ENCODE measurements at places on chromosomes 3 and 15.

DNA sequence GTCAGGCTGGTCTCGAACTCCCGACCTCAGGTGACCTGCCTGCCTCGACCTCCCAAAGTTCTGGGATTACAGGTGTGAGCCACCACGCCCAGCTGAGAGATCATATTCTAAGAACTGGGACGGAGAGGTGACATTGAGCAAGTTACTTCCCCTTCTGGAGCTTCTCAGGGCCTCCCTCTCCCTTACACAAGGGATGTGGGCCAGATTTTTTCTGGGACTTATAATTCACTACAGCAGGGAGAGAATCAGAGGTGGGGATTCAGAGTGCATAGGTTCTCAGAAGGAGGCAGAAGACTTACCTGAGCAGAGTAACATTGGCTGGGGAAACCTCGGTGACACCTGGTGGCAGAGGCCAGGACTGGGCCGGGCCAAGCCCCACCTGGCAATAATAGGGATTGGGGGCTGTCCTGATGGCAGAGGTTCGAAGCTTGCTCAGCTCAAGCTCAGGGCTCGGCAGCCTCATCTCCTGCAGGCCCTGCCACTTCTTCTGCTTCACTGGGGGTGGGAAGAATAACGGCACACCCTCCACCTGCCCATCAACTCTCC lies 6.8 kb downstream of the LTK start:
- no peak for DNase-seq

GRCh38 chr3:32280262-32280910 lies 41.9 kb downstream of the CMTM8 start:
- no peak for DNase-seq

- no peak for DNase-seq
Observed at GRCh38 chr3:58994746-58995330, 55.0 kb downstream of the CFAP20DC start.

DNA sequence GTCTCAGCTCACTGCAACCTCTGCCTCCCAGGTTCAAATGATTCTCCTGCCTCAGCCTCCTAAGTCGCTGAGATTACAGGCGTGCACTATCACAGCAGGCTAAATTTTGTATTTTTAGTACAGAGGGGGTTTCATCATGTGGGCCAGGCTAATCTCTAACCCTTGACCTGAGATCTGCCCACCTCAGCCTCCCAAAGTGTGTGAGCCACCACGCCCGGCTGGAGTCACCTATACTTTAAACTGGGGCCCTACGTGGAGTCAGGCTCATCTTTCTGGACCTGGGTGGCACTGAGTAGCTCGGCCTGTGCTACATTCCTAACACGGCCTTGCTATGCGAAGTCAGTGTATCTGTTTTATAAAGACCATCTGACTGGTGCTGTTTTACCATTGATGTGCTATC lies 5.8 kb downstream of the GPR171 start:
- no peak for DNase-seq

DNA sequence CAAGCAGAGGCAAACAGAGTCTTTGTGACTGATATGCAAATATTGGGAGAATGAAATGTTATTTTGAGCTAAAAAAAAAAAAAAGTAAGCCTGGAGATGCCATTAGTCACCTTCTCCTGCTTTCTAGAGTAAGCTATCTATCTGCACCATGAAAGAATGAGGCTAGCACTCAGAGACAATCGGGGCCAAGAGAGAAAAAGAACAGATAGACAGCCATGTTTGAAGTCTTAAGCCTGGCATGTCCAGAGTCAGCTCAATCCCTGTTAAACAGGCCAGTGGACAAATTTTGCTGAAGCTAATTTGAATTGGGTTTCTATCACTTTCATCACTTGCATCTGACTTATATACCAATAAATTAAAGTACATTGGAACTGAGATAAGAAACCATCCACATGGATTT lies 204.4 kb downstream of the SLC9A9 start:
- DNase-seq, result no peak

DNA sequence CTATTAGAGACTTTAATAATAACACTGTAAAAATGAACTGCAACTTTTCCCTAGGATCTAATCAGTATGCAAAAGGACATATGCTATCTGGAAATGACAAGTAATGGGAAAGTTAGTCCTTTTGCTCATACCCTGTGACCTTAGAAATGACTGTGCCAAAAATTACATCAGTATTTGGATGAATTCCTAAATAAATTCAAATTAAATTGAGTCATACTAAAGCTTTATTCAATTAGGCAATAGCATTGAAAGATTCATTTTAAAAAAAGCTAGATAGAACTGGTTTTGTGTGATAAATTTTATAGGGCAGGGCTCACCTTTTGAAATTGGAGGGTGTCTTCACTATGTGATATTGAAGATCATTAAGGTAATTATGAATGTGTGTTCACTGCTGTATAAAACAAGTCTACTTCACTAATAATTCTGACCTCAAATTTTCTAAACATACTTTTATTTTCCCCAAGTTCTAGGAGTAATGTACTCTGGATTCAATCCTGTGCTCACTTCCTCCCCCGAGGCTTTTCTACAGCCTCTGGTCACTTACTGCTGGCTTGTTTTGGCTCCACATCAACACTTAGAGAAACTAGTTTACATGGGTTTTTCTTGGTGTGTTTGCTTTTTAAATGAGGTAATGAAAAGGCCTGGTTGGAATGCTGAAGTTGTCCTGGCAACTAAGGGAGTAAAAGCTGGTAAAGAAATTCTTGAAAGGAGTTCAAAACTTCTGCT lies 44.4 kb upstream of the SPTSSB start:
- DNase-seq, result no peak

- DNase-seq, result no peak
Observed at GRCh38 chr3:81723732-81724313, 37.6 kb downstream of the GBE1 start.

DNA sequence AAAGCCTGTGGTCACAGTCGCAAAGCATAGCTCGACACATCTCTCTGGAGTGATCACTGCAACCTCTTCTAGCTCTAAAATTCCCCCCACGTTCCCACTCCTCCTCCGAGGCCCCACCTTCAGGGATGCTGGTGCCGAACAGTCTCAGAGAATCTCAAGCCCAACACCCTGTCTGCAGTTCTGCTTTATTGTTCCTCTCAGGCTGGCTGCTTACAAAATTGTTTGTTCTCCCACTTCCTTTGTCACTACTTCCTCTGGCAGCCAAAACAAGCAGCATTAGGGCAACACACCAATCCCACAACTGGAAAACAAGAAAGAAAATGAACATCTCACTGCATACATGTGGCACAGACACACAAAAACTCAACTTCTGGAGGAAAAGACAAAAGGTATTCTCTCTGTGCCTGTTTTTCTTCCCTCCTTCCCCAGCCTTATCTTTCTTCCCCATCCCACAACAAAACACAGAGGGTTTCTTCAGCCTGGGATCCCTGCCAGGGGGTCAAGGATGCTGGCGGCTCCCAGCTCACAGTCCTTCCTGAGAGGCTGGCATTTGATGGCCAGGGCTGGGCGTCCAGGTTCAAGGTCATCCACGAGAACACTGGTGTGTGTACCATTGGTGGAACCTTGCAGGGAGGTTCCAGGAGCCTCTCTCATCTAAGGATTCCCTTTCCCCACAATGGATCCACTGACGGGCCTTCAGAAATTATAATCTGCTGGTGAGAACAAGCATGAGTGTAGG lies 108.4 kb downstream of the TMCO5A start:
- no peak for DNase-seq

DNA sequence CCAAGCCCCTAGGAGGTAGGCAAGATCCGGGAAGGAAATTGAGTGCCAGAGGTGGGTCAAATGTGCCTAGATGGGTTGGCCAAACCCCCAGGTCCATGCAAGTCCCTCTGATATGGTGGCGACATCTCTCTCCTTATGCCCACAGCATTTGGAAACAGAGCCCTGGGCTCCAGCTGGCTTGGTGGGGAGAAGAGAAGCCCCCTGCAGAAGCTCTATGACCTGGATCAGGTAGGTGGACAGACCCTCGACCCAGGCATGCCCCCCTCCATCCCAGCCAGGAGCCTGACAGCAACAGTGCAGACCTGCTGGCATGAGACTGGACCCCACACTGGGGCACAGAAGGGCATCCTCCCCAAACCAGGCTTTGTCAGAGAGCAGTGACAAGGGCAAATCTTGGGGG lies 12.2 kb downstream of the CHST13 start:
- no peak for DNase-seq

- DNase-seq, result no peak
Observed at GRCh38 chr3:171293142-171293782, 166.9 kb downstream of the TNIK start.

GRCh38 chr3:48084929-48085328 lies 68.7 kb upstream of the MAP4 start:
- no peak for DNase-seq

DNA sequence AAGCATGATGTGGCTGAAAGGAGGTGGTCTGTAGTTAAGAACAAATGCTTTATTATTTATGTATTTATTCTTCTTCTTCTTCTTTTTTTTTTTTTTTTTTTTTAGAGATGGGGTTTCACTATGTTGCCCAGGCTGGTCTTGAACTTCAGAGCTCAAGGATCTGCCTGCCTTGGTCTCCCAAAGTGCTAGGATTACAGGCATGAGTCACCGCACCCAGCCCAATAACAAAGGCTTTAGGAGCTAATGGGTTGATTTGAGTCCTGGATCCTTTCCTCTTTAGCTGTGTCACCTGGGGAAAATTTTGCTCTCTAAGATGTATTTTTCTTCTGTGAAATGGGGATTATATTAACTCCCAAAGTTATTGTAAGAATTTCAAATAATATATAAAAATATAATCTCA lies 168.8 kb downstream of the PEX5L start:
- DNase-seq, result no peak

All from activated T-helper 1 cell treated with Interleukin-2 at 50 U/mL for 16 hours (primary cell).